ENCODE measurements at places on chromosomes 7 and 10.

DNA sequence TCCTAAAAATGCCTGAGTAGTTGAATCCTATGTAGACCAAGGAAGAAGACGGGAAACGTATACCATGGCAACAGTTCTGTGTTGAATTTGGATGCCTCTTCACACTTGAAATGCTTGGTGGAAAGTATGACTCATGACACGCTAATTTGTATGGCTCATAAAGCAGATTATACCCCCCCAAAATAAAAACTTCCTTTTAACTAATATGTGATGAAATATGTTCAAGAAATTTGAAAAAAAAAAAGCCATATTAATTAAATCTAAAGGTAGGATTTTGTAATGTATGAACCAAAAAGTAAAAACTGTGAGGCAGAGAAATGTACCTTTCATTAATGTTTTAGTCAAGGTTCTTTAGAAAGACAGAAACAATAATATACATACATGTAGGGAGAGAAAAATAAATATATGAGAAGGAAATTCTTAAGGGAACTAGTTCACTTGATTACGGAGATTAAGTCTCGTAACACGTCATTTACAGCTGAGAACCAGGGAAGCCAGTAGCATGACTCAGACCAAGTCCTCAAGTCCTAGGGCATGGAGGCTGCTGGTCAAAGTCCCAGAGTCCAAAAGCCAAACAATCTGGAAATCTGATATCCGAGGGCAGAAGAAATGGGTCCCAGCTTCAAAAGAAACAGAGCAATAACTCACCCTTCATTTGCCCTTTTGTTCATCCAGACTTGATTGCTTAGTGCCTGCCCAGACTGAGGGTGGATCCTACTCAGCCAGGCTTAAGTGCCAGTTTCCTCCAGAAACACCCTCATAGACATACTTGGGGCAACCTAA, 485.1 kb downstream of the SEMA3D start:
- DNase-seq, result peak; percentile 72

- DNase-seq, result peak; percentile 19
Measured at GRCh38 chr7:15643000-15643705, 43.3 kb downstream of the MEOX2 start.

GRCh38 chr7:43906331-43907010, at the start of gene URGCP:
TSS of gene URGCP (minus strand) at chr7:43906596. CDS start at chr7:43906575, 21 bp downstream.
- DNase-seq, result peak; percentile 46

DNA sequence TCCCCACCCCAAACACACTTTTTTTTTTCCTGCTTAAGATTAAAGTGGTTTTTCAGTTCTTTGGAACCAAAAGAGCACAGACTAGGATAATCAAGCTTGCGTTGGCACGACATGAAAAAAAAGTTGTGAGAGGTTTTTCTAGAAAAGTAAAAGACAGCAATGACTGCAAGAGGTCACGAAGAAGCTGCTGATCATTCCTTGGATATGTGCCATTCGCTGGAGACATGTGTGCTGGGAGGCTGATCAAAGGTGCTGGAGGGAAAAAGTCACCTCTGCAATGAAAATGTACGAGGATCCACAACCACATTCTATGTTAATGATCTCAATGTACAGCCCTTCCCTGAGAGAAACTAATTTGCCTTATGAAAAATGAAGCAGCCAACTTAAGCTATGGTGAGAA, 5.4 kb downstream of the AKR1B1 start:
- DNase-seq, result no peak

- DNase-seq, result peak; percentile 96
Measured at GRCh38 chr10:32253276-32253675, 93.7 kb downstream of the EPC1 start.
